ENCODE measurements at places on chromosomes 16 and 17.

DNA sequence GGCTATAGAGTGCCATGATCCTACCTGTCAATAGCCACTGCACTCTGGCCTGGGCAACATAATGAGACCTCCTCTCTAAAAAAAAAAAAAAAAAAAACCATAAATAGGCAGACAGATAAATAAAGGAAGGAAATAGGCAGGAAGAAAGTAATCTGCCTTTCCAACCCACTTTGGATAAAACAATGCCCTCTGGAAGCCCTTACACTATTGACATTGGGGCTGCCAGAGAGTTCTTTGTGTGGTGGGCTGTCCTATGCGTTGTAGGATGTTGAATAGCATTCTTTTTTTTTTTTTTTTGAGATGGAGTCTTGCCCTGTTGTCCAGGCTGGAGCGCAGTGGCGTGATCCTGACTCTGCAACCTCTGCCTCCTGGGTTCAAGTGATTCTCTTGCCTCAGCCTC lies 7.2 kb upstream of the RFWD3 start:
- no peak for DNase-seq

DNA sequence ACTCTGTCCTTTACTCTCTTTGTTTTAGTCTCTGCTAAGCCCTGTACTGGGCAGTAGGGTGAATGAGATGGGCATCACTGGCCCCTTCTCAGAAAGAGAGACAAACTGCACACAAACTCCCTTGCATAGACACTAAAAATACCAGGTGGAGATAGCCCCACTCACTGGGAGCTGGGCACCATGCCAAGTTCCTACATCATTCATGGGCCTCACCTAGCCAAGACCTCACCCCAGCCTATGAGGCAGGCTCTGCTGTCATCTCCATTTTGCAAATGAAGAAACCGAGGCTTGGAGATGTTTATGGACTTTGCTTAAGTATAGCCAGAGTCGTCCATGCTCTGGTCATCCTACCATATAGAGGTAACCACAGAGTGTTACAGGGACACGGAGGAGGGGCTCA lies 499.8 kb upstream of the CDH11 start:
- no peak for DNase-seq

DNA sequence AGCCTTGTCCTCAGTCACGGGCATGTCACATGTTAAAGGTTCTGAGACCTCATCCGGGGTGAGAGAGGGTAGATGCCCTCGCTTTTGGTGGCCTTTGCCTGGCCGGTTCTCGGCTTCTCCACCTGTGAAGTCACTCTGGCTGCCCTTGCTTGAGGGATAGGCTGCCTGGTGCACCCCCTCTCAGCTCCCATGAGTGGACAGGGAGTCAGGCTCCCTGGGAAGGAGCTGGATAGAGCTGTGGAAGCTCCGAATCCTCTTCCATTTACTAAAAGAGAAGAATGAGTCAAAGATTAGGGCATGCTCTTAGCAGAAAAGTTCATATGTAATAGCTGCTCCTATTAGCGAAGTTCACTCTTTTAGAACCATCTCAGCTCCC lies 142.0 kb downstream of the IRX3 start:
- no peak for DNase-seq

GRCh38 chr16:56910112-56910511 lies 21.8 kb upstream of the HERPUD1 start:
- DNase-seq: no peak

DNA sequence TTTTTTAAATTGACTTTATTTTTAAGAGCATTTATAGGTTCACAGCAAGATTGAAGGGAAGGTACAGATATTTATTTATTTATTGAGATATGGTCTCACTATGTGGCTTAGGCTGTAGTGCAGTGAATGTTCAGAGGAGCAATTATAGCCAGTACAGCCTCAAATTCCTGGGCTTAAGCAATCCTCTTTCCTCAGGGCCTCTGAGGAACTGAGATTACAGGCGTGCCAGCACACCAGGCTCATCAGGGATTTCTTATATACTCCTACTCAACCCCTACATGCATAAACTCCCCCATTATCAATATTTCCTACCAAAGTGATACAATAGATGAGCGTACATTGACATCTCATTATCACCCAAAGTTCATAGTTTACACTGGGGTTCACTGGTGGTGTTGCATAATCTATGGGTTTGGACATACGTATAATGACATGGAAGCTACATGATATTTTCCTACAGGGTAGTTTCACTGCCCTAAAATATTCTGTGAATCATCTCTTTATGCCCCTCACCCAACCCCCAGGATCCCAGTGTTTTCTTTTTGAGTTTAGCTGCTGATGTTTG lies 33.5 kb downstream of the HS3ST3B1 start:
- no peak for DNase-seq

GRCh38 chr17:36610474-36610873 lies 9.1 kb downstream of the MRM1 start:
- no peak for DNase-seq

GRCh38 chr16:57391708-57392107 lies 12.9 kb upstream of the CCL17 start:
- DNase-seq: no peak

DNA sequence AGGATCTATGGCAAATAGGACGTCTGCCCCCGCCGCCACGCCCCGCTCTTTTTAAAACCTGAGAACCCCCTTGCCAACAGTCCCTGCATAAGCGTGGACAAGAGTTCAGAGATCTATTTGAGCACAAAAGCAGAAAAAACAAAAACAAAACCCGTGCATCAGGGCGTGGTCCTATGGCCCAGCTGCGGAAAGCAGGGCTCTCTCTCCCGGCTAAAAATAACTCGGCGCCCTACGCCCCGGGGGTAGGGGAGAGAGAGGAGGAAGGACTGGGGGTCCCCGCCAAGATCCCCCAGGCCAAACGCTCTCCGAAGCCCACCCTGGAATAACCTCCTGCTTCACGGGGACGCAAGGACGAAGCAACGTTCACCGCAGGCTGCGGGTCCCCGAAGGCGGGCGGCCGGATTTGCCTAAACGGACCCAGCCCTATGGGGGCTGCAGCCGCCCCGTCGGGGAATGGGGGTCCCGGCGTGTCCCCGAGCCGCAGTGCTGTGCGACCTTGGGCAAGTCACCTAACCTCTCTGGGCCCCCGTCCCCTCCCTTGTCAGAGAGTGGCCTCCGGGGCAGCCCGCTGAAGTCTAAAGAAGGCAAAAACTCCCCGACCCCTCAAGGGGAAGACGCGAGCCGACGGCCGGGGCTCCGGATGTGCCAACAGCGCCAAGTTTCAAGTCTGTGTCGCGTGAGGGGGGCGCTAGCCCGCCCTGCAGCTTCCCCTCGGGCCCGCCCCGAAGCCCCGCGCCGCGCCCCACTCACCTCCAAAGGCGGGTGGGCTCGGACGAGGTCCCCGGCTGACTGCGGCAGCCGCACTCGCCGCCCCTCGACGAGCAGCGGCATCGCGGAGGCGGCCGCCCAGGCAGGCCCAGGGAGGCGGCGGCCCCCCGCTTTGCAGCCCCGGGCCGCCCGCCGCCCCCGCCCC lies 477 bp downstream of the NTAN1 start:
- peak; percentile 77 for DNase-seq

DNA sequence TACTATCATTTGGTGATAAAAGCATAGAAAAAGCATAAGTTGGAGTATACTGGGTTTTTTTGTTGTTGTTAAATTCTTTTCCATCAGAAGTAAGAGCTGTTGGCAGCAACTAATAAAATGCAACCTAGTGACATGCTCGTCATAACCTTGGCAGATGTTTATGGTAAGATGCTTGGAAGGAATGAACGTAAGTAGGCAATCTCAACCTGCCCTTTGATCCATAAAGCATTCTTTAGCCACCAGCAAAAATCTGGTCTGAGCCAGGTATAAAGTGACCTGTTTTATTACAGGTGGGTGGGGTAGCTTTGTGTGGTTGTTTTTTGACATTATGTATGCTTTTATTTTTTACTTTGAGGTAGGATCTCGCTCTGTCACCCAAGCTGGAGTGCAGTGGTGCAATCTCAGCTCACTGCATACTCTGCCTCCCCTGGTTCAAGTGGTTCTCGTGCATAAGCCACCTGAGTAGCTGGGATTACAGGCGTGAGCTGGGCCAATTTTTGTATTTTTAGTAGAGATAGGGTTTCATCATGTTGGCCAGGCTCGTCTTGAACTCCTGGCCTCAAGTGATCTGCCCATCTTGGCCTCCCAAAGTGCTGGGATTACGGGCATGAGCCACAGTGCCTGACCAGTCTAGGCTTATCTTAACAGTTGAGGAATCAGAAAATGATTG lies 22.0 kb downstream of the WSB1 start:
- DNase-seq: no peak

DNA sequence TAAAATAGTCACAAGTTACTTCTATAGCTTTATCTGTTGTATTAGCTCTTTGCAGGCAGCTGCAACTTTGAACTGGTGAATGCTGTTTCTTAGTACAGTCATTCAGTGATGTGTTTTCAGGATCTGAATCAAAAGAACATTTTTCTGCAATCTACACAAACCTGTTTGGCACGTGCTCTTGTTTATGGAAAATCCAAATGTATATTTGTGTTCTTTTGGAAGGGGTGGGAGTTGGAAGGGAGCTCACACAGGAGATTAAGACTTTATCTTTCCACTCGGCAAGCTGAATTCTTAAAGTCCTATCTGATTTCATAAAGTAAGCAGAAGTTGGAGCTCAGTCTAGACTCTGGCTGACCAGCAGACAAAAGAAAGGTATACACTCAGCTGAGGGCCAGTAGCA lies 300.2 kb downstream of the MAP2K6 start:
- DNase-seq: no peak

DNA sequence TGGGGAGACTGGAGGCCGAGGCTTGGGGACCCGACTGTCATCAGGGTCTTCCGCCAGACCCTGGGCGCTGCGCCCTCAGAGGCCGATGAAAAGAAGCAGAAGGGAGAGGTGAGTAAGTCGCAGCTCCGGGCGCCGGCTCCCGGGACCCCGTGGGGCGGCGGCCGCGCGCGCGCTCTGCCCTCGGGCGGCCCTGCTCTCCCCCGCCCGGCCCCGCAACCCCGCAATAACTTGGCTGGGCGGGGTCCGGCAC lies 392 bp upstream of the ABHD15 start:
- no peak for DNase-seq

Measured in CD8-positive, alpha-beta T cell (primary cell).